ENCODE measurements at places on chromosomes 3 and 15.

GRCh38 chr3:106108925-106109324, 240.1 kb upstream of the CBLB start:
- no peak for DNase-seq

GRCh38 chr15:85771271-85771670, 23.5 kb downstream of the KLHL25 start:
- DNase-seq = no peak

DNA sequence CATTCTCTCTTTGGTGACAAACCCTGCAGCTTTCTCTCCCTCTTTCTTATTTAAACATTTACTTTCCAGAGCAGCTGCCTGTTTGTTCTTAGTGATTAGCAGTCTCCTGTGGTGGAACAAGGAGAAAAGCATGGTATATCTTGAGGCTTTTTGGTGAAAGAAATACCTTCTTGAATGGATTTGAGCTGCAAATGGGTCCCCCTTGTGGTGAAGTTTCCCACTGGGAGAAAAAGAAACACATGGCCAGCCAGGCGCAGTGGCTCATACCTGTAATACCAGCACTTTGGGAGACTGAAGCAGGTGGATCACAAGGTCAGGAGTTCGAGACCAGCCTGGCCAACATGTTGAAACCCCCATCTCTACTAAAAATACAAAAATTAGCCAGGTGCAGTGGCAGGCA, 48.3 kb upstream of the ACP3 start:
- no peak for DNase-seq

GRCh38 chr15:40409366-40409765, 3.8 kb downstream of the IVD start:
- DNase-seq = no peak

DNA sequence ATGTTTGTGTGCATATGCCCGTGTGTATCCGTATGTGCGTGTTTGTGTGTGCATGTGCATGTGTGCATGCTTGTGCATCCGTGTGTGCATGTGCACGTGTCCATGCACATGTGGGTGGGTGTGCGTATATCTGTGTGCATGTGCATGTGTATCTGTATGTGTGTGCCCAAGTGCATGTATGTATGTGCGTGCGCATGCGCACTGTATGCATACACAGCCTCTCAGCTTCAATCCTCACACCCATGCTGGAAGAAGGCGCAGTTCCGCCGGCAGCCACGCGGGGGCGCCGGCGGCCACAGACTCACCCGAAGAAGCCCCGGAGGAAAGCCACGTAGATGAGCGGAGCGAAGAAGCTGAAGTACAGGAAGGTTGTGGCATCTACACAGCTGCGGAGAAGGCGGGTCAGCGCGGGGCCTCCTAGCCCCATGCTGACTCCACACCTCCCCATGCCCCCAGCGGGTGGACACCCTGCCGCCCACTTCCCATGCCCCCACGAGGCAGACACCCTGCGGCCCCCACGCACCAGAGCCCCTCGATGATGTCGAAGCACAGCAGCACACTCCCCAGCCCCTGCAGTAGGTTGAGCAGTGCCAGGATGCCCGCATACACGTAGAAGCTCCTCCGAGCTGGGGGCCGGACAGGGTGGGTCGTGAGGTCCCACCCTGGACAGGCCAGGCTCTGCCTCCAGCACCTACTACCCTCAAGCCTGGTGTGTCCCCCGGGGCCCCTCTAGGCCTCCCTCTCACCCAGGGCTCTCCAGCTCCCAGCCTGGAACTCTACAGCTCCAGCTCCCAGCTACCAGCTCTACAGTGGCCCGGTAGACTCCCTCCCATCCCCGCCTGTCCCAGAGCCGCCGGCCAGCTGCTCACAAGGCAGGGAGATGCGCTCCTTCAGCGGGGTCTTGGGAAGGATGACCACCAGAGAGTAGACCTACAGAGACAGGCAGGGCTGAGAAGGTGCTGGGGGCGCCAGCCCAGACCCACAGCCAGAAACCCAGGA, 15.4 kb downstream of the TPRA1 start:
- peak; percentile 84 for DNase-seq

DNA sequence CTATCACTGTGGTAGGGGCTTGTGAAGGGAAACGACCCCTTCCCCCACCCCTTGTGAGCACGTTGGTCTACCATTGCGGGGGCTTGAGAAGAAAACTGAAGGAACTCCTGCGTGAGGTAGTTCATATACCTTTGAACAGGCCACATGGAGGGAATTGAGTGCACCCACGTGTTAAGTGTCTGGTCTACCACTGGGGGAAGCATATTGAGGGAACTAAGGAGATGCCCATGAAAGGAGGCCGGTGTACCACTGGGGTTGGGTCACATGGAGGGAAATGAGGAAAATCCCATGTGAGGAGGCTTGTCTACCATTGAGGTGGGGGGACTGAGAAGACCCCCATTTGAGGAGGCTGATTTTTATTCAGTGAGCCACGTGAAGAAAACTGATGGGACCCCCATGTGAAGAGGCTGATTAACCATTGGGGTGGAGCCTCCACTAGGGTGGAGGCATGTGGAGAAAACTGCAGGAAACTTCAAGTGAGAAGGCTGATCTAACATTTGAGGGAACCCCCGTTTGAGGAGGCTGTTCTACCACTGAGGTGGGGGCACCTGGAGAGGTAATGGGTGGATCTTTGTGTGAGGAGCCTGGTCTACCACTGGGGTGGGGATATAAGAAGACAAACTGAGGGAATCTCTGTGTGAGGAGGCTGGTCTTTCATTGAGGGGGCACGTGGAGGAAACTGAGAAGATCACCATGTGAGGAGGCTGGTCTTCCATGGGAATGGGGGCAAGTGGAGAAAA, 163.2 kb downstream of the FBLN2 start:
- DNase-seq = no peak

DNA sequence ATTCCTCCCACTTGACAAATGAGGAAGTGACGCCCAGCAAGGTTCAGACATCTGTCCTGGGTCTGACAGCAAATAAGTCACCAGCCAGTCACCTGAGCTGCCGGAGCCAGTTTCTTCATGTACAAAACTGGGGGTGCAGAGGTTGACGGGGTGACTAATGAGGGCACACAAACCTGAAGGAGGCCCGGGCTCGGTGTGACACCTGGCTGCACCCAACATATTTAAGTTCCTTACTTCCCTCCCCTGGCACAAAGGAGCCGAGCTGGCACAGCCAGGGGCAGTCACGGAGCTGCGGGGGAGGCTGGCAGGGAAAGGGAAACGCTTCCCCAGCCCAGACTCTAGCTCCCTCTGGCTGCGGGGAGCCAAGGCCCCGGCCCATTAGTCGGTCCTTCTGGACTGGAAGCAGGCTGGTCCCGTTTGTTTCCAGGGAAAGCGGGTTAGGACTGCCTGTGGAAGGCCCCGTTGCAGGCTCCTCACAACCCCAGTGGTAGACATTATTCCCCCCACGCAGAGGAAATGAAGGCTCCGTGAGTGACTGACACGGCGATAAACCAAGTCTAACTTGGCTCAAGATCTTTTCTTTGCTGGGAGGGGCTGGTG, 2.3 kb downstream of the FBXL22 start:
- peak; percentile 26 for DNase-seq

GRCh38 chr3:28114893-28115292, 126.5 kb upstream of the CMC1 start:
- DNase-seq = no peak

DNA sequence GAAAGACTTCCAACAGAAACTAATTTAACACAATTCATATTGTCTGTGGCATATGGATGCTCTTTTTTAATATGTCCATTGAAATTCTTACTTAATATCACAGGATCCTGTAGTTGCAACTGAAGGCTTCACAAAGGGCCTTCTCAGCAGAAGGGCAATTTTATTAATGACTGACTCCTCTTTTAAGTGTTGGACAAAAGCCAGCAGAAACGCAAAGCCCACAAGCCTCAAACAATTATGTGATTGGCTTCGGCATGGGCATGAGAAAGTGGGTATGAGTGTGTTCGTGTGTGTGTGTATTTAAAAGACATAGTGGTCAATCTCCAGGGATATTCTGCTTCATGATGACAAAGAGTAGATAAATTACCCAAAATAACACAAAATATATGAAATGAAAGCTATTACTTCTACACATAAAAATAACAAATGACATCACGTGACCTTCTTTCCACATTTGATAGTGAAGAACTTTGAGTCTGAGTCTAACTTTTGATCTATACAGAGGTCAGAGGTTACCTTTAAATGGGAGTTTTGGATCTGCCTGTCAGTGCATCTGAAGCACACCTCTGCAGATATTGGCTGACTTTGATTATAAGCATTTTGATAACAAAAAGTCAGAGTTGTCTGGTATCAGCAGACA, 496.9 kb downstream of the CADM2 start:
- no peak for DNase-seq

DNA sequence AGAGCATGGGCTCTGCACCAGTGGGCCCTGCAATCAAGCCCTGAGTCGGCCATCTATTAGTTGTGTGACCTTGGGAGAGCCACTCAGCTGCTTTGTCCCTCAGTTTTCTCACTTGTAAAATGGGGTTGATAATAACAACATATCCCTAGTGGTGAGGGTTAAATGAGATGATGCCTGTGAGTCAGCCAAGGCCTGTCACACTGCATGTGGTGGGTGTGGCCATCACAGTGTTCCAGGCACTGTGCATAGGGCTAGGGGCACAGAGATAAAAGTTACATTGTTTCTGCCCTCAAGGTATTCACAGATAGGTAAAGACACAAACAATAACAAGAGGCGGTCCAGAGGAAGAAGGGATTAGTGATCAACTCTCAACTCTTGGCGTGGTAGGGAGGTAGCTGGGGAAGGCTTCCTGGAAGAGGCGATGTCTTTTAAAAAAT, 19.5 kb downstream of the SMAD6 start:
- DNase-seq = no peak

GRCh38 chr3:195834675-195835583, 23.2 kb upstream of the MUC4 start:
- no peak for DNase-seq

DNA sequence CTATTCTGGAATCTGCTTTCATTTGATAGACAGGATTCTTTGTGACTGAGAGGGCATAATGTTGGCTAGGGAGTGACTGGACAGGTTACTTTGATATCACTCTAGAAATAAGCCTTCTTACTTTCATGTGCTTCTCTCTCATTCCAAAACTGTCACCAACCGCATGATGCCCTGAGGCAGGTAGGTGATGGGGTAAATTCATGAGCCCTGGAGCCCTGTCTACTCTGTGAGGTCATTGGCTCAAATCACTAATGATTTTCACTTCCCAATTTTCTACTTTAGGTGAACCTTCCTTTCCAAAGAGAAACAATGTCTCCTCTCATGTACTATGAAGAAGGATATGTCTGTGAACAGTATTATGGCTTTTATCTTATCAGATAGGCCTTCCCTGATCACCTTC, 596.7 kb downstream of the TUSC7 start:
- no peak for DNase-seq

DNA sequence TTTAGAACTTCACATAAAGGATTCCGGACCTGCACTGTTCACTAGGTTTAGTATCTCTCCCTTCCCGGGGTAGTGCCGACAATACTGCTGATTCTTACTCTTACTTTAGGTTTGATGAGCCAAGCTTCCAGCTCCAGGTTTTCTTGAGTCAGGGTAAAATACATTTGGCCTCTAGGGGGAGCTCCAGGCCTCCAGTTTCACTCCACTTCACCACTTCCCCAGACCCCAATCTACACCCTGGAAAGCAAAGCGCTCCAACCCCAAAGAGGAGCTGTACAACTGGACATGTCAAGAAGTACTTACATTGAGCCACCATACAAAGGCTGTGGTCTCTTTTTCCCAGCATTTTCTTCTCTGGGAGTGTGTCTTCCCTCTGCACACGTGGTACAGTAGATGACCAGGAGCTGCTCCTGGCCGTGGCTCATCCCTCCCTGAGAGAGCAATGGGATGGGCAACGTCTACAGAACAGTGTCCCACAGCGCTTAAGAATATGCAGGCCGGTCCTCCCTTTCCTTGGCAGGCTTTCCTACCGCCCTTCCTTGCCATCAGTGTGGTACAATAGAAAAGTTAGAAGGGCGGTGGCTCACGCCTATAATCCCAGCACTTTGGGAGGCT, 93.9 kb upstream of the CCDC80 start:
- peak; percentile 46 for DNase-seq

- DNase-seq = no peak
Observed at GRCh38 chr15:41564960-41565502, 6.0 kb downstream of the TYRO3 start.

- DNase-seq = no peak
Observed at GRCh38 chr3:2090095-2090911, 8.4 kb upstream of the CNTN4 start.

DNA sequence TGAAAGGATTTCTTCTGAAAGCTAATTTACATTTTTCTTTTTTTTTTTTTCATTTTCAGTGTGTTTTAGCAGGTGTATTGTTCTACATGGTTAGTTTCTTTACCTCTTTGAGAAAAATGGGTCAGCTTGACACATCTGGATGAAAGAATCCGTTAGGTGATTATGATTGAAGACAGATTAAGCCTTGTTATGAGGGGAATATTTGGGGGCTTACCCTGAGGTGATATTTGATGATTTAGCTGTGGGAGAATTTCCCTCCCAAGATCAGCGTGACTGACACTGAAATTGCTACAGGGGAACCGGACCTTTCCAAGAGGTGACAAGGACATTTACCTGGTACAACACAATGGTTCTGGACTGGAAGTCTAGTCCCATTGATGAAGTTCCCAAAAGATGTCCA, 147.5 kb downstream of the NFKBIZ start:
- DNase-seq = no peak

- no peak for DNase-seq
Observed at GRCh38 chr3:42562047-42562907, 19.5 kb downstream of the SEC22C start.

- peak; percentile 1 for DNase-seq
Observed at GRCh38 chr3:52153389-52154096, 680 bp downstream of the POC1A start.

- DNase-seq = no peak
Observed at GRCh38 chr3:114079761-114080160, 23.2 kb downstream of the QTRT2 start.

DNA sequence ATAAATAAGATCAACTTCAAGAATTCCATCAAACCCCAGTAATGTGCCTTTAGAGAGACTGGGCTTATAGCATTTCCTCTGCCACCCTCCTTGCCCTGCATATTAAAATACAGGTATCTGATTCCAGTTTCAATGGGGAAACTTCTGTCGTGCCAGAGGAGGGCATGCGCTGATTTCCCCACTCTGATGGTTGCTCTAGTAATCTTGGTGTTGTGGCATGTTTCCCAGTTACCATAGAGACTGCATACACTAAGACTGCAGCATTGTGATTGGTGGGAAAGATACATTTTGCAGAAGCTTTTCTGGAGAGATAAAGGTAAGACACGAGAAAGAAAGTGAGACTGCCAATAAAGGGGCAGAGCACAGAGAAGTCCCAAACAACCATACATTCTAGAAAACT, 225.6 kb downstream of the TIGIT start:
- DNase-seq = no peak

GRCh38 chr15:80323285-80323684, 71.3 kb upstream of the CTXND1 start:
- no peak for DNase-seq

GRCh38 chr3:69488026-69488425, 102.1 kb upstream of the FRMD4B start:
- no peak for DNase-seq

DNA sequence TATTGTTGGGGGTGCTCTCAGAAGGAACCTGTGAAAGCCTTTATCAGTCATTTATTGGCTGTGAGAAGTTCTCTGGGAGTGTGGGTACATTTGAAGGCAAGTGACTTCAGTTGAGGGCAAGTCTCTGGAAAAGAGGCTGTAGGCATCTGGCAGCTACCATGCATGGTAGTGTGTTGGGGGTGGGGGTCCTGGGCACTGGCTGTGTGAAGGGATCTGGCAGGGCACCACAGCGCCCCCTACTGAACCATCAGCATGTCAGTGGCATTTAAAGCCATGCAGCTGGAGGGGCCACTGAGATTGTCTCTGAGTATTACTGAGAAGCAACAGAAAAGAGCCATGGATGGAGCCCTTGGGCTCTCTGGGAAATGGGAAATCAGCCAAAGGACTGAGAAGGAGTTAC, 30.6 kb downstream of the CRTAP start:
- DNase-seq = peak; percentile 31

Data from activated T-cell treated with anti-CD3 and anti-CD28 coated beads for 48 hours (primary cell).